ENCODE measurements at places on chromosomes 6 and 20.

GRCh38 chr6:15402406-15403045, 156.7 kb downstream of the JARID2 start:
- no peak for DNase-seq

DNA sequence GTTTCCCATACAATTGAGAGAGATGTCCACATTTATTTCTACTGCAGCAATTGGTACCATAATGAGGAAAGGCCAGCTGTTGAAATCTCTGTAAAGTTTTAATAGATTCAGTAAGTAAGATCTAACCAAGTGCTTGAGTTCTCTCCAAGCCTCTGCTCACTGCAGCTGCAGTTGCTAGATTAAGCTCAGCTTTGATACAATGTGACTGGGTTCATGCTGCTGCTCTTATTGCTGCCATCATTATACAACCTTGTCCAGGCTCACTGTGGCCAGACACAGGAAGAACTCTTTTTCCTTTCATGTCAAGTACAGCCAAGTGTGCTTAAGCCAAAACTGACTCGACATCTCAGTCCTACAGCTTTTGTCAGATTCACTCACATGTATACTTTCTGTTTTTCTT, 423.5 kb downstream of the GJA1 start:
- peak; percentile 36 for DNase-seq

- DNase-seq: no peak
Measured at GRCh38 chr6:37158508-37158907, 11.4 kb upstream of the PIM1 start.

DNA sequence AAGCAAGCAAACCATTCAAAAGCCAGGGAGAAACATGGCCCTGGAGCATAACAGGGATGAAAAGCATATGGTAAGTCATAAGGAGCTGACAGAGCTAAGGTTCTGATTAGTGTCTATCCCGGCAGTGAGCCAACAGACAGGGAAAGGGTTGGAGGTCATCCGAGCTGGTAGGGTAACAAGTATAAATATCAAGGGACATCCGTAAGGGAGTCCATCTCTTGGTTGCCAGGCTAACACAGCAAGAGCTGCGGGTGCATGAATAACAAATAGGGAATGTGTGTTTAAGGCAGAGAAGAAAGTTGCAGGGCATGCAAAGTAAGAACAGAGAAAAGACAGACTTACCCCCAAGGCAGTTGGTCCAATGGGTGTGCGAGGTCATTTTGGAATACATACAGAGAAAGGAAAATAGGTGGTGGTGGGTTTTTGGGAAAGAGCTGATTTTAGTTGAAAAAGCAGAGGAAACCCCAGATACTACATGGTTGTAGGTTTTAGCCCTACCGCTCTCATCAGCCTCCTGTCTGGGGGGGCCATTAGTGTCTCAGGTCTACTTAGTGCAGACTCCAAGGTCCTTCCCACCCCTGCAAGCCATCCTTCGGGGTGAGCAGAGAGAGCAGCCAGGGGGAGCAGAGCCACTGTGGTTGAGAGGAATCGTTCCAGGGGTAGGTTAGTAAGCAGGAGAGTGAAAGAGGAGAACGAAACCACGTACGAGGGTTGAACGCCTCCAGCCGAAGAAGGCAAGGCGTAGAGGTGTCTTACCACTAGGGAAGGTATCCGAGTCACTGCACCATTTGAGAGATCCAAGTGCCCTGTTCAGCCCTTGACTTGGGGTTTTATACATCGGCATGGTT, at the start of gene ERVFRD-1:
Gene ERVFRD-1 (minus strand): TSS at position 805 of the 848 bp plus-strand sequence. CDS start 6,415 bp downstream, outside the sequence.
- no peak for DNase-seq

All from right hindlimb (tissue), 1 donor.